OCI-LY7 (cell line): ENCODE measurements at places on chromosomes 3 and 15.

- no peak for DNase-seq
These were observed 123.5 kb downstream of the SLCO3A1 start for GRCh38 chr15:91976966-91977365.

- no peak for DNase-seq
These were observed 59.1 kb downstream of the LSAMP start for GRCh38 chr3:116386168-116386567.

DNA sequence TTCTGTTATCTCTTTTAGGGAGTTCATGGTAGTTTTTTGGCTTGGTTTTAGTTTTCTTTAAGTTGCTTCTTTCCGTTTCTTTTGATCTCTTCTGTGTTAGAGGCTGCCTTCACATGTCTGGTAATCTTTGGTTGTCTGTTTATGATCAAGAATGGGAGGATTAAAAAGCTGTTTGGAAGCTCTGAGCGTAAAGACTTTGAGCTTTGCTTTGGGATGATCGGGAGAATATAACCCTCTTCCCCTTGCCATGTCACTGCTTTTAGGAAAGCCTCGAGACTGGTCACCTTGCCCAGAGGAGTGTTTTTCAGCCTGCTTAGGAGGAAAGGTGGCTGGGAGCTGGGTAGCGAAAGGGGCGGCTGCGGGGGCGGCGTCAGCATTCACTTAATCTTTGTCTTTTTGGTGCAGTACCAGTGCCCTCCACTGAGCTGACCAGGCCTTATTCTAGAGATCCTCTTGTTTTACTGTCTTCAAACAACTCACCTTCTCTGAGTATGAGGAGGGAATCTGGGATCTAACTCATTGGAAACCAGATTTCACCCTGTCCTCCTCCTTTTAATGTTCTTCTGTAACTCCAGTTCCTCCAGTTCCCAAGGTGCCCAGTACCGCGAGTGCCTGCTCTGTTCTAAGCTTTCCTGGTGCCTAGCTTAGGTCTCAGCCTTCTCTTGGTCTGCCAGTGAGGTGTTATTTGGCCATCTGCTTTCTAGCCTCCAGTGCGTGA is 15.5 kb downstream of the TATDN2 start:
- DNase-seq: peak; percentile 36

DNA sequence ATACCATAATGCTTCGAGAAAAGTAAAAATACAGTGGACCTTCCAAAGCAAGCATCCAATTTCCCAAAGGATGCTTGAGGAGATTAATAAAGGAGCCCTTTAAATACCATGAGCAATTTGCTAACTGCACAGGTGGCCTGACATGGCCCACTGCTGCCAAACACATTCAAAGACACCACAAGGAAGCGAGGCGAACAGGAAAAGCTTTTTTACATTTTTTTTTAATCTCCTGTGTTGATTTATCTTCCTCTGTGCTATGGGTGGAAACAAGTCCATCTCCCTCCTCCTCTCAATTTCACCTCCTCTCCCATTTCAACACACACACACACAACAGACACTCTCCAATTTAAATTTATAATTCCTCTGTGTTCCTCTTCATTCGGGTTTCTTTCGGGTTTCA is 243.4 kb downstream of the IGSF11 start:
- DNase-seq: no peak

GRCh38 chr3:165751637-165752036 is 85.6 kb downstream of the BCHE start:
- DNase-seq: no peak

DNA sequence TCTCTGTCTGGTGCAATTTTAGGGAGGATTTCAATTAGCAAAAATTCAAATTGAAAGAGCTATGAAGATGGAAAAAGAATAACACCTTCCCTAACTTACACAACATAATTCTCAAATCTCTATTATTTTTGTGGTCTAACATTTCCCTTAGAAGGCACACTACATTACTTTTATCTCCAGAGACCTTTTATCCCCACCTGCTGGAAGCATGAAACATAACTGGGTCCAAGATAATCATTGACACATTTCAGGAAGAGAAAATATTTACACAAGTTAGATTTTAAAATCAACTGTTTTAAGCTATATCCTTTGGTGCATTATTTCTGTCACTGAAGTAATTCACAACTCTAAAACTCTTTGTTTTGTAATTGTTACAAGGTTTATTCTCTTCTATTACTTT is 779.5 kb downstream of the ROBO1 start:
- DNase-seq: no peak

DNA sequence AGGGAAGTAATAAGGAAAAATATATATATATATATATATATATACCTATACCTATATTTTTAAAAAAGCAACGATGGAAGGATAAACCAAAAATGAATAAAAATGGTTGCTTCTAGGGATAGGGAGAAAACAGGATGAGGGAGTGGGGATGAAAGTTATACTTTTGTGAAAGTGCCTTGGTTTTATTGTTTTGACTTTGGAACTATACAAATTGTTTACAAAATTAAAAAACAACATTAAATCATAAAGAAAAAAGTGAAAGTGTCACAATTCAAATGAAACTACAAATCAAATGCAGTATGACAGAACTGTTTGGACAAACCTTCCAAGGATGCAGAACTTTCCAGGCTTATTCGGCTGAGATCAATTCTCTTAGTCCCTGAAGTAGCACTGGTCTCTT is 54.4 kb downstream of the SLC24A1 start:
- DNase-seq: no peak

GRCh38 chr3:138491971-138492370 is 57.6 kb downstream of the ESYT3 start:
- DNase-seq: no peak

DNA sequence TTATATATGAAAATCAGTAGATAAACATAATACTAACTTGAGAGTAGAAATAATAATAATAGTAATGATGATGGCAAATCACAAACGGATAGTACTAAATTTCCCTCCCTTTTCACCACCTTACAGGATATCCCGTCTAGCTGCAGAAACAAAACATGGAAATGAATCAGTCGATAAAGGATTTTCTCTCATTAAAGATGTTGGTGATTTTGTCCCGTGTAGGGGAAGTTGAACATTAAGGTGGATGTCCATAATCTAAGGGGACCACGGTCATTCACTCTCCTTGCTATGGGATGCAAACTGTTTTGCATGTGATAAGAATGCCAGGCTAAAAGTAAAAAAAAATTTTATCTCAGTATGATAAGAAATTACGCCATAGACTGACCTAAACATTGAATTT is 1027.7 kb upstream of the NR2F2 start:
- no peak for DNase-seq

DNA sequence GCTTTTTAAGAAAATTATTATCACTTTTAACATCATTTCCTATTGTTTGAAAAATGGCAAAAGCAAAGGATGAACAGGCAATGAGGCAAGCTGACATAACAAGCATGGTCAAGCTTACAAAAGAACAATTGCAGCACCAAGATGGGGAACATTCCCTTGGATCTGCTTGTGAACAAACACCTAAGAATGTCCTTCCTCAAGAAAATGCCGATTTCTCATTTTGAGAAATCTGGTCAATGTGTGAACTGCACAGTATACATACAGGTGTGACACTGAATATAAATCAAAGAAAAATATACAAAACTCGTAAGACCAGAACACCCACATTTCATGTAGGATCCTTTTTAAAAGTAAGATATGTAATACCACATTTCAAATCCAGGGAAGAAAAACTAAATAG is 58.9 kb downstream of the LRRFIP2 start:
- DNase-seq: no peak

- no peak for DNase-seq
These were observed 257.7 kb upstream of the NR2F2 start for GRCh38 chr15:96072821-96073220.

- DNase-seq: no peak
These were observed 5.9 kb downstream of the CDCP1 start for GRCh38 chr3:45140141-45140769.

DNA sequence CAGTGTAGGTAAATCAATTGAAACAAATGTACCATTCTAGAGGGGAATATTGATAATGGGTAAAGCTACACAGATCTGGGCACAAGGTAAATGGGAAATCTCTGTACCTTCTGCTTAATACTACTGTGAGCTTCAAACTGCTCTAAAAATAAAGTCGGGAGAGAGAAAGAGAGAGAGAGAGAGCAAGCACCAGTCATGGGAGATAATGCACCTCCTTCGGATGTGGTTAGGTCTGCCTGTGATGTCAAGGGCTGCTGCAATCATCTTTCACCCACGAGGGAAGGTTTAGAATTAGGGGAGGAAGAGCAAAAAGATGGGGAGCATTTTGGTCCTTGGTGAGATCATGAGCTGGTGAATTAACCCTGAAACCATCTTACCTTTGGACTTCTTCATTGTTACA is 219.1 kb downstream of the ZNF385D start:
- no peak for DNase-seq

- DNase-seq: no peak
These were observed 22.5 kb downstream of the CCDC33 start for GRCh38 chr15:74258456-74259291.

DNA sequence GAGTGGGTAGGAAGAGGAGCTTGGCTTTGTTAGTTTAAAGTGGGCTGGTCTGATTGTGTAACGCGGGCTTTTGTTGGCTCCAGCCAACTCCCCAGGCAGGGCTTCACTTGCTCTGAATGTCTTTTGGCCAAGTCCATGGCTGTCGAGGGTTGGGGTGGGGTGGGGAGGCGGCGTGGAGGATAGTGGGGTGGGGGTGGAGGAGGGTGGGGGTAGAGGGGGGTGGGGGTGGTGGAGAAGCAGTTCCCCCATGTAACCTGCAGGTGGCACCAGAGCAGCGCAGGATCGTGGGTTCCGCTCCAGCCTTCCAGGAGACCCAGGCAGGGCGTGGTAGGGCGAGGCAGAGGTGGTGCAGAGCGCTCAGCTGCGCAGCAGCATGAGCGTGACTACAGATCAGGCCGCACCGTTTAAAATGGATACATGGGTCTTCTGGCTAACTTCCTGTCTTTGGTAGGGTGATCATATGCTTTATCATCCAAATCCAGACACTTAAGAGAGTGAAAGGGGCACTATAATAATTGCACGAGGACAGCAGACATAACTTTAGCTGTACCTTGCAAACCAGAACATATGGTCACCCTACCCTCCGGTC is 28.3 kb downstream of the GOLGA6A start:
- peak; percentile 70 for DNase-seq

GRCh38 chr3:108171106-108171505 is 51.1 kb downstream of the IFT57 start:
- no peak for DNase-seq

- DNase-seq: no peak
These were observed 95.2 kb downstream of the PLSCR2 start for GRCh38 chr3:146374146-146374545.

GRCh38 chr3:112687211-112687610 is 46.3 kb upstream of the CCDC80 start:
- DNase-seq: no peak

DNA sequence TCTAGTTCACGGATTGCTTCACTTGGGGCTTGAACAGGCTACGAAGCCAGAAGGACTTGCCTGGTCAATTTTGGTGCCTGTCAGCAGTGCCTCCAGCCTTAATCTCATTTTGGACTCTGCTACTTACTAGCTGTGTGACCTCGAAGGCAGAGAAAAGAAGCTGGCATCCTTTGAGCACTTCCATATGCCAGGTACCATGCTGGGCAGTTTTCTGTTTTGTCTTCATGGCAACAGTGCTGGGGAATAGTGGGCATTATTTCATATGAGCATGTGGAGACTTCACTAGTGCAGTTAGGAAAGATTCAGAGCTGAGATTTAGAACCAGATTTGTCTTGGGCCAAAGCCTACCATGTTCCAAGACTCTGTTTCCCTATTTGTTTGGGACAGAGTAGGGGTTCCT is 92.2 kb downstream of the LRTM1 start:
- DNase-seq: no peak

- no peak for DNase-seq
These were observed 132.7 kb downstream of the GHSR start for GRCh38 chr3:172315401-172316091.
